Activated gamma-delta T cell treated with anti-CD3 and anti-CD28 coated beads, Interleukin-2, amount 50 U/mL, for 16 hours (primary cell): ENCODE measurements at places on chromosomes 2 and 18.

- no peak for DNase-seq
These were observed 313.8 kb downstream of the MTX2 start for GRCh38 chr2:176582990-176583481.

- DNase-seq: no peak
These were observed 79.6 kb downstream of the GAREM1 start for GRCh38 chr18:32391126-32391525.

GRCh38 chr18:3453540-3454364, 3.8 kb downstream of the TGIF1 start:
- no peak for DNase-seq

GRCh38 chr2:230933521-230934180, 8.6 kb upstream of the GPR55 start:
- no peak for DNase-seq
